Right lung (tissue), 10 donors: ENCODE measurements at places on chromosomes 3 and 15. TPM values are rescaled to one million over a fixed set of nuclear protein-coding genes. Genes with fewer than 3 reads are reported as not detected.

DNA sequence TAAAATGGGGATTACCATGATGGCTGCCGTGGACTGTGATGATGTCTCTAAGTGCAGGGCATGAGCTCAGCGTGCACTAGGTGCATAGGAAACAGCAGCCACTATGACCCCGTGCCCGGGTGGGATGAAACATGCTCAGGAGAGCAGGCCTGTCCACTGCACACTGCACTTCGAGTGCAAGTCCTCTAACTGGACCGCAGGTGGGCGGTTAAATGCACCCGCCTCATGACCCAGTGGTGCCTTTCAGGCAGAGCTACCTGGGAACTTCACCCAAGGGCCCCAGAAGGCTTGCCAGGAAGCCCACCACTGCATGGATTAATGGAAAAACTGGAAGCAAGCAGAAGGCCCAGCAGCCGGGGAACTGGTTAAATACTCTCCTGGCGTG, 34.0 kb downstream of the PRKCD start:
- no peak for DNase-seq

- no peak for DNase-seq
Measured at GRCh38 chr3:185594073-185594472, 8.0 kb downstream of the SENP2 start.

DNA sequence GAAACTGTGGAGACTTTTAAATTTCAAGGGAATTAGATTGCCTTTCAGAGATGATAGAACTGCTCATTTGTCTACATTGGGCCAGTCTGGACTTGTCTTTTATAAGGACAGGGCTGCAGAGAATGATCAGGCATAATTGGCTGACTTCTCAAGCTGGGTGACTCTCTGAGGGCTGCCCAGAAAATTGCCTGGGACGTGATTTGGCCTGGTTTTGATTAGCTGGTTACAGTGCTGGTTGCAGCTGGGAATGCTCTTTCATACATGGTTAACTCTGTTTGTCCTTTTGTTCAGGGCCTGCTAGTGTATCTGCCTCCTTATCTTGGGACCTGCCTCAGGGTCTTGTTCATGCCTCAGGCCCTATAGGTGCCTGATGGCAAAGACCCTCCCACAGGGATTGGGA, 245.6 kb downstream of the CLSTN2 start:
- DNase-seq: no peak

DNA sequence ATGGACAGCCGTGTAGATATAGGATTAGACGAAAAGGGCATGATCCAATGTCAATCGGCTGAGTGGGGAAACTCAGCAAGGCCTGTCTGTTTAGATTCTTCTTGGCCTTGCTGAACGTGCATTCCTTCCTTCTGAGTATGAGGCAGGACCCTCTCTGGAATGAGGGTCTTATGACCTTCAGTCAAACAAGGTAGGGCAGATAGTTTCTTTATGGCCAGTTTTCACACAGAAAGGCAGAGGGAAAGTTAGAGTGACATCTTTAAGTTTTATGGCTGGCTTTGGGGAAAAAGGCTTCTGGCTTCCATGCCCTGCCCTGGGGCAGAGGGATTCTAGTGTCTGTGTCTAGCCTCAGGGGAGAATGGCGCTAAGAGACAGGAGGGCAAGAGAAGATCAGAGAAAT, 29.7 kb downstream of the ARNT2 start:
- no peak for DNase-seq

CRABP1 gene
- 2.6 TPM for polyA plus RNA-seq
